ENCODE measurements at places on chromosomes 2 and 18.

- no peak for DNase-seq
These were observed 1014.3 kb upstream of the CDH2 start for GRCh38 chr18:29191263-29191662.

DNA sequence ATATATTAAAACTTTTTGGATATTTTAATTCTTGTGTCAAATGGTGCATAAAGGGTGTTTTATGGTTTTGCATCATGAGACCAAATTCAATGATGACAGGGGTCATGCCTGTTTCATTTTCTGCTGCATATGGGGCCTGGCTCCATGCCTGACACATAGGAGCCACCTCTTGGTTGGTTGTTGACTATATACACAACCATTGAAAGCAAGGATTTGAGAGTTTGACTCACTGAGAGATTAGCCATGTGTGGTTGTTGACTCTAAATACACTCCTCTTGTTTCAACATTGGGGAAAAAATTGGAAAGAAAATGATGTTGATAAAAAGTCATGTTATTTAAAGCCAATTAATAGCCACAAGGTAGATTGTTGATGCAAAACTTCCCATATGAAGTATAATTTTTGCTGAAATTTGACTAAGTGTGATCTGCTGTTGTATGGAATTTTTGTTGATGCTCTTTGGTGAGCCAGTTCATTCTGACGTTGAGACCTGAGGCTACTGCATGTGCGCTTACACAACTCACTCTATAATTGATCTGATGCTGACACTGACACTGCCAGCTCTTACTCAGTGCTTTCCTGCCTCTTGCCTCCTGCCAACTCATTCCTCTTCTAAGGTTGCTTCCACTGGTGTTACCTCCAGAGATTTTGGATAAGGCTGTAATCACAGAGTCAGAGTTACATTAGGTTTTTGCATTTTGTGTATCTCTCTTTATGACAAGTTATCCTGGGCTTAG is 446.2 kb upstream of the SLC14A2 start:
- DNase-seq = no peak

DNA sequence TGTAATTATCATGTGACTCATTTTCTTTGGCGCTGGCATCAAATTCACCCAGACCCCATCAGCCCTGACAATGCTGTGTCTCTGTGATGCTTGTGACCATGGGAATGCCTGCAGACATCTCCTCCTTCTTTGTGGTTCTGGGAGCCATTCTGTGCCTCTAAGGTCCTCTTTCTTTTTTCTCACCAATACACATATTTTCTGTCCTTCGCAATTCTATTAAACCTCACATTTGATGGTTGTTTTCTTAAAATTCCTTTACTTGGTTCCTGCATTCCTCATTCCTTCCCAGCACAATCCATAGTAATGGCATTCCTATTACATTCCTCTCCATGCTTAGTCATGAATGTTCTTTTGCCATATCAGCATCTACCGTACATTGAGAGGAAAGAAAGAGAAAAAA is 375.3 kb downstream of the PIK3C3 start:
- DNase-seq = no peak

GRCh38 chr2:240946046-240946445 is 39.9 kb downstream of the CROCC2 start:
- no peak for DNase-seq

DNA sequence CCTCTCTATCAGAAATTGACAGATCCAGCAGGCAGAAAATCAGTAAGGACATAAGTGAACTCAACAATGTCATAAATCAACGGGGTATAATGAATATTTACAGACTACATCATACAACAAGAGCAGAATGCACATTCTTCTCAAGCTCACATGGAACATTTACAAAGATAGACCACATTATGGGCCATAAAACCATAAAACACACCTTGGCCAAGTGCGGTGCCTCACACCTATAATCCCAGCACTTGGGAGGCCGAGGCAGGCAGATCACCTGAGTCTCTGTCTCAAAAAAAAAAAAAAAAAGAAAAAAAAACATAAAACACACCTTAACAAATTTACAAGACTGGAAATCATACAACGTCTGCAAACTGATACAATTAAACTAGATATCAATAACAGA is 36.7 kb downstream of the FBXO15 start:
- DNase-seq = no peak

GRCh38 chr18:26405190-26405801 is 143.1 kb downstream of the KCTD1 start:
- DNase-seq = no peak

DNA sequence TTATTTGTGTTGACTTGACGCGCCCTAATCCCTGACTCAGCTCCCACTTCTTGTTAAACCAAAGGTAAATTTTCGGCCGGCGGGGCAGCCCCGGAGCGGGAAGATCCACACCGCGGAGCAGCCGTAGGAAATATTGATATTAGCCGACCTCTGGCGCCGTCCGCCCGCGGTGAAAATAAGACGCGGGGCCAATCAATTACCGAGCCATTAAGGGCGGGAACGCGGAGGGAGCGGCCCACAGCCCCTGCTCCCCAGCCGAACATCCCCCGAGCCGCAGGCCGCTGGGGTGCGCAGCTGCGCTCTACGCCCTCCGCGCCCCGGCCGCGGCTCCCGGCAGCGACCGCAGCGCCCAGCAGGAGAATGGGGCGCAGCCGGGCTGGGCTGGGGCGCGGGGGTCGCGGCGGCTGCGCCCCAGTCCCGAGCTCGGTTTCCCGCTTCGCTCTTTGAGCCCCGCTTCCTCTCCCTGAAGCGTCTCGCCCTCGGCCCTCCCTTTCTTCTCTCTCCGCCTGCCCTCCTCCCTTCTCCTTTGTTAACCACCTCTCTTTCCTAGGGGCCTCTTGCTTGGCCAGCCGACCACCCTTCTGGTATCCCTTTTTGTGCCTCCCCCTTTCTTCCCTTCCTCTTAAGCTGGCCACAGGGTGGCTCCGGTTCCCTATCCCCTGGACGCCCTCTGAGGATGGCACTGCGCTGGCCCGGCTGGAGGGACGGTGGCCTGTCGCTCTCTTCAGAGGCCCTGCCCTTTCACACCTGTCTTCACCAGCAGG is 40.9 kb downstream of the CELF4 start:
- DNase-seq = no peak

DNA sequence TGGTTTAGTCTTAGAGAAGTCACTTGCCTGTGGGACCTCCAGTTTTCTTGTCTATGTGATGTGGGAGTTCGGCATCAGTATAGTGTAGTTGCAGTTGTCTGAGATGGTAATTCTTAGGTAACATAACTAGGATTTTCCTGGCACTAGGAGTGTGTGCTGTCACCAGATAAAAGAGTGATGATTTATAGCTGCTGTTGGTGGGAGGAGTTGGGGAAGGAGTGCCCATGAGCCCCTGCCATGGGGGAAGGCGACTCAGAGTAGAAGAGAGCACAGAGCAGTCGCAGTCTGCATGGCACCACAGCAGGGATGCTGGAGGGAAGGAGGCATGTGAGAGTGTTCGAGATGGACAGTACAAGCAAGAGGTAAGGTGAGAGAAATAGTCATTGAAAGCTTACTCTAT is 38.7 kb downstream of the ATP9B start:
- no peak for DNase-seq

DNA sequence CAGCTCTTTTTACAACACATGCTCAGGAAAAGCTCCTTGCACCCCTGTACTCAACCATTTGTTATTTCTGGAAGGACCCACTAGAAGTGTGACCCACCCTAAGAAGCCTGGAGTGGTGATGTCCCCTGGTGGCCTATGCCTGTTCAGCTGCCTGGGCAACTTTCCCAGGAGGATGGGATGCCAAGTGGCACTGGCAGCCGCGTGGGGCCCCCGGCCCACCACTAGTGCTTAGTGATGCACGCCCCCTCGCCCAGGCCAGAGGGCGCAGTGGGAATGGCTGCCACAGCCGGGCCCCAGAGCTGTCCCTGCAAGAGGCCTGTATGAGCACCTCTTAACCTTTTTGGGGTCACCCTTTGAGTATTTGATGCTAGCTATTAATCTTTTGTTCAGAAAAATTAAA is 18.1 kb downstream of the IMPA2 start:
- no peak for DNase-seq

DNA sequence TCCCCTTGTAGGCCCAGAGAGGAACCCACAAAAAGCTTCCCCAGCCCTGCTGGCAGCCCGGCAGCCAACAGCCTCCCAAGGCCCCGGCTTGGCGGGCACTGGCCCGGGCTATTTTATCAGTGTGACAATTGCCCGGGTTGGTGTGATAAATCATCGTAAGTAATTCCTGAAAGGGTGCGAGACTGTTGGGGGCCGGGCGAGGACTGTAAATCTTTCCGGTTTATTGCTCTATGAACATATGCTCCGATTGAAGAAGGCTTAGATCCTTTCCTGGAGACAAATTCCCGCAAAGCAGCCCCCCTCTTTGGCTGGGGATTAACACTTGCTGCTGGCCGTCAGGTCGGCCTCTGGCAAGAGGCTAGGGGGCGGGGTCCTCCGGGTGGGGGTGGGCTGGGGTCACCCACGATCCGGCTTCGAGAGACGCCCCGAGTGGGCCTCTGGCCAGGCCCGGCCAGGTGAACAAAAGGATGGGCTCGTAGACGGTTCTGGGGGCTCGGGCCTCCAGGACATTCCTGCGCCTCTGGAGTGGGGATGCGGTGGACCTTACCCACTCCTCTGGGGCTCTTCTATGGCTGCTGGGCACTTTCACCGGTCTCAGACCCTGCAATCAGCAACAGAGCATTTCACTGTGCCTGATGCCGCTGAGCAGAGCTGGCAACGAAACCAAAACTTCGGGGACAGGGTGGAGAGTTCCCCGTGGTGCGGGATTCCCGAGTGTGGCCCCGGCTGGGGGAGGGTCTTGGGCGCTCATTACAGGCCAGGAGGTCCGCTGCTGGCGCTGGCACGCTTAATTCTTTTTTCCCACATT is 2.0 kb downstream of the HOXD3 start:
- no peak for DNase-seq

DNA sequence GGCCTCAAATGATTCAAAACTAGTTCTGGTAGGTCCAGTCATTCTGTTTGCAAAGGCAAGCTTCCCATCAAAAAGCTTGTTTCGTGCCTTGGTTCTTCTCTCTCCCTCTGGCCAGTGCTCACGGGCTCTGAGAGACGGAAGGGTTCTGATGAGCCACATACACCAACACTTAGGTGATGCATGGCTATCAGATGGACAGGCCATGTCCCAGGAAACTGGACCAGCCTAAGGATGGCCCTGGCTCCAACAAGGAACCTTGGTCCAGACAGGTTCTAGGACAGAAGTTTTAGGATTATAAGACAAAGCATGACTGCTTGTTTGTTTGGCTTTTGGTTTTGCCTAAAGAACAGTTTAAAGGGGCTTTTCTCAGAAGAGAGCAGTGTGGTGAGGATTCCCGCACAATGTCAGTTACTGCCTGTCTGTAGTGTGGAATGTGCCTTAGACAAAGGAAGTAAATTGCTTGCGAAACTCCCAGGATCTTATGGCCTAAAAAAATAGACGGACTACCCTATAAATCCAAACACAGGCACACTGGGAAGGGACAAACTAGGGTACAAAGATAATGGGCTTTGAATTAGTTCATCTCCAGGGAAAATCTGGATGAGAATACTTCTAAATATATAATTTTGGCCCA is 10.3 kb downstream of the CYP1B1 start:
- DNase-seq = no peak

GRCh38 chr18:995629-996028 is 91.0 kb downstream of the ADCYAP1 start:
- no peak for DNase-seq

DNA sequence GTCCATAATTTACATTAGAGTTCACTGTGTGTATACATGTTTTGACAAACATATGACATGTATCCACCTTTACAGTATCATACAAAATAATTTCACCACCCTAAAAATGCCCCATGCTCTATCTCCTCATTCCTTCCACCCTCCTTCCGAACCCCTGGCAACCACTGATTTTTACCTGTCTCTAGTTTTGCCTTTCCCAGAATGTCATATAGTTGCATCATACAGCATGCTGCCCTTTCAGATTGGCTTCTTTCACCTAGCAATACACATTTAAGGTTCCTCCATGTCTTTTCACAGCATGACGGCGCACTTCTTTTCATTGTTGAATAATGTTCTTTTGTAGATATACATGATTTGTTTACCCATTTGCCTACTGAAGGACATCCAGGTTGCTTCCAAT is 10.4 kb downstream of the LRPPRC start:
- DNase-seq = no peak

- no peak for DNase-seq
These were observed 103.4 kb downstream of the ALPK2 start for GRCh38 chr18:58525517-58525916.

GRCh38 chr2:20632446-20632990 is 18.4 kb downstream of the HS1BP3 start:
- DNase-seq = no peak

DNA sequence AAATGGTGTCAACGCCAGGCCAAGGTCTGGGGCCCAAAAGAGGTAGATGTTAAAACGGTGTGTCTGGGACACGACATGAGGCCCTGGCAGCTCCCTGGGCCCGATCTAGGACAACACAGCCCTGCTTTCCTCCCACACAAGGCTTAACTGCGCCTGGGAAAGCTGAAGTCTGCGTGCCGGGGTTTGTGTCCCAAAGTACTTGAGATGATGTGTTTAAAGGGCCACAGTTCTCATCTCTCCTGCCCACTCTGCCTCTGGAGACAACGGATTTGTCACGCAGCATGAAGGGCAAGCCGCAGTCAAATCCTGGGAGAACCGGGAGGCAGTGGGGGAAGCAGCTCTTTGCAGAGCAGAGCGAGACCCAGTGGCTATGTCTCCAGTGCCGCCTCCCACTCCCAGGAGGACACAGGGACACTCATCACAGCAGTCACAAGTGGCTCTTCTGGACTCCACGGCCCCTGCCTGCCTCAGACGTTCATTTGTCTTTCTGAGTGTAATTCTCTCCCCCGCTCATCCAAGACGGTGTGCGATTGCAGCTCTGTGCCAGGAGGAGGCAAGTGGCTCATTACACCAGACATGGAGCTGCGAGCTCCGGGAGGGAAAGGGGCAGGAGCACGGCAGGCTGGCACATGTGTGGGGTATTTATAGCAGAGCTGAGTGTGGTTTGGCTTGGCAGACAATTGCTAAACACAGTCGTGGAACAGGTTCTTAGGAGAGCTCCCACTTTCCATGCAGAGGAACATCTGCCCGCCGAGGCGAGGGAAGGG is 57.7 kb upstream of the SEMA4C start:
- no peak for DNase-seq

DNA sequence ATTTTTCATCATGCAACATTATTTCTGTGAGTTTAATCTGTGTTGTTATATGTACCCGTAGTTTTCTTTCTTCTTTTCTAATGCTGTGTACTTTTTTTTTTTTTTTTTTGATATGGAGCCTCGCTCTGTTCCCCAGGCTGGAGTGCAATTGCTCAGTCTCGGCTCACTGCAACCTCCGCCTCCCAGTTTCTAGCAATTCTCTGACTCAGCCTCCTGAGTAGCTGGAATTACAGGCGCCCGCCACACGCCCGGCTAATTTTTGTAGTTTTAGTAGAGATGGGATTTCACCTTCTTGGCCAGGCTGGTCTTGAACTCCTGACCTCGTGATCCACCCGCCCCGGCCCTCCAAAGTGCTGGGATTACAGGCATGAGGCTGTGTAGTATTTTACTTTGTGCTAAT is 155.4 kb downstream of the GALR1 start:
- DNase-seq = no peak

DNA sequence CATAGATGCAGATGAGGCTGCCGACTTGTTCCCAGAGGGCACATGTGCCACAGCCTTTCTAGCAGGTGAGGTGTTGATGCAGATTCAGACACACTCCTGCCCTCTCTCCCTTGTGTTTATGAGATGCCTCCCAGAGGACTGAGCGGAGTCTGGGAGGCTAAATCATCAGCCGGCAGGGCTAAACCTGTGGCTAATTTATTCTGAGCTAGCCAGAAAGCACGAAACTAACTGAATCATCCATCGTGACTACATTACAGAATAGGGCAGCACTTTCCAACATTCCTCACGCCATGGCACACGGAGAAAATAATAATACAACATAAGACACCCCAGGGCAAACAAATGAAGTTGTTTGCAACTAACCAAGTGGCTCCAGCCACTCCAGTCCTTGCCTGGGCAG is 101.7 kb upstream of the FZD7 start:
- DNase-seq = no peak

Measured in SIG-M5 (cell line).